GM12865 (cell line): ENCODE measurements at places on chromosomes 6 and 20.

DNA sequence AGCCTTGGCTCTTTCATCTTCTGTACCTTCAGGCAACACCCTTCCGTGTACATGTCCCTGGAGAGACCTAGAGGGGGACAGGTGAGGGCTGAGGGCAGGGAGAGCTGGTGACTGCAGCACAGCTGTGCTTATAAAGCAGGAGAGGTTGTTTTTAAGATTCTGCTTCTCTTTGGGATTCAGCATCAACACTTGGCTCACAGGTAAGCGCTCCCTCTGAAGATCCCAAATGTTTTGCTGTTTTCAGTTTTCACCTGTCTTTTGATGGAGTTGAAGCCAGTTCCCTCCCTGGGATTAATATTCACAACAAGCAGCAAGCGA is 19.4 kb upstream of the TRAF3IP2 start:
- DNase-seq = no peak

- DNase-seq = no peak
Observed at GRCh38 chr6:124330197-124330596, 526.5 kb downstream of the NKAIN2 start.

DNA sequence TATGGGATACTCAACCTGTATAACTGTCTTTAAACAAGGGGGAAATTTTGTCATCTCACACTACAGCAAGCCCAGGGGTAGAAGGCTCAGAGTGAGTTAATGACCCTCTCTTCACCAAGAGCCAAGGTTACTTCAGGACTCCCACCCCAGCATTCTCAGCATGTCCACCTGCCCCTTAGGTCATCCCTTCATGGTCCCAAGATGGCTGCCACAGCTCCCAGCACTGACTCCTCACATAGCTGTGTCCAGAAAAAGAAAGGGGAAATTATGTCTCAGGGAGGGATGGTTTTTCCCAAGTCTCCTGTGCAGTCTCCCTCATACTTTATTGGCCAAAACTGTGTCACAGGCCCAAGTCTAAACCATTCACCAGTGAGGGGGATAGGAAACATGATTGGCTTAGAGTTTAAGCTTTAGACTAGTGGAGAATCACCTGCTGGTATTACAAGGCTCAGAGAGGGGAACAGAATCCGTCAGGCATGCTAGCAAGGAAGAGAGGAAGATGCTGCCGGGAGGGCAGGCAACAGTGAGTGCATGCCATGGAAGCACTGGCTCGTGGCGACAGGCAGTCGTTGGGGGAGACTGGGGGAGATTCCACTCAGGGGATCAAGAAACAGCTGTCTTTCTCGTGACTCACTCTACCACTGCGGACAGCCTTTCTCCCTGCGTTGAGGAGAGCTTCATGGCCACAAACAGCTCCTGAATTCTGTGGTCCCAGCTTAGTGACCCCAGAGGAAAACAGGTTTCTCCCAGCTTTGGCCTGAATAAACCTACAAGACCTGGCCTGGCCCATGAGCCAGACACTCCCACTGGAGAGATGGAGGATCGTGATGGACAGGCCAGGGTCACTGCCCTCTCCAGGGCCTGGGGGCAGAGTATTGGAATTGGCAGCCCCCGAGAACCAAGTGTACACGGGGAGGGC is 37.2 kb downstream of the HM13 start:
- no peak for DNase-seq

- DNase-seq = no peak
Observed at GRCh38 chr6:11218538-11219399, 13.7 kb downstream of the NEDD9 start.

- no peak for DNase-seq
Observed at GRCh38 chr6:19831358-19831757, 5.8 kb upstream of the ID4 start.
